ENCODE measurements at places on chromosomes 5 and 9.

DNA sequence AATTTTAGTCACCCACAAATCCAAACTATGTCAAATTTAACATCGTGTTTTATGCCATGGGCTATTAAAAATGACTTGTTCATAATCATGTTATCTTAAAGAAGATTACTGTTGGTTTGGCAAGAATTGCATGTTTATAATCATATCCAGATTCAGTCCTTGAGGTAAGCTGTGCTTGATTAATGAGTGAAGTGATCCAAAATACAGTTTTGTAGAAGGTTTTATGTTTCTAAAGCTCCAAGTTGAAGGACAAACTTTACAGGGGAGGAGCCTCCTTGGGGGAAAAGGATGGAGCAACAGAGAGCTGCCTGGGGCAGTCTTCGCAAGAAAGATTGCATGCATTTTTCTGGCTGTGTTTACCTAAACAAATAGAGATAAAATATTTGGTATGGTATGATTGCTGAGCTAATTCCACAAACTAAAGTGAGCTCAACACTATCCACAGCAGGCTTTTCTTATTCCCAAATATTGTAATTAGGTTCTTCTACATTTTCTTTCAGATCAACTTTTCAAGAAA is 189.5 kb upstream of the TYRP1 start:
- no peak for DNase-seq

- DNase-seq, result no peak
Measured at GRCh38 chr5:80756292-80756691, 101.5 kb upstream of the DHFR start.

- DNase-seq, result no peak
Measured at GRCh38 chr9:89866701-89867100, 261.9 kb downstream of the GADD45G start.

DNA sequence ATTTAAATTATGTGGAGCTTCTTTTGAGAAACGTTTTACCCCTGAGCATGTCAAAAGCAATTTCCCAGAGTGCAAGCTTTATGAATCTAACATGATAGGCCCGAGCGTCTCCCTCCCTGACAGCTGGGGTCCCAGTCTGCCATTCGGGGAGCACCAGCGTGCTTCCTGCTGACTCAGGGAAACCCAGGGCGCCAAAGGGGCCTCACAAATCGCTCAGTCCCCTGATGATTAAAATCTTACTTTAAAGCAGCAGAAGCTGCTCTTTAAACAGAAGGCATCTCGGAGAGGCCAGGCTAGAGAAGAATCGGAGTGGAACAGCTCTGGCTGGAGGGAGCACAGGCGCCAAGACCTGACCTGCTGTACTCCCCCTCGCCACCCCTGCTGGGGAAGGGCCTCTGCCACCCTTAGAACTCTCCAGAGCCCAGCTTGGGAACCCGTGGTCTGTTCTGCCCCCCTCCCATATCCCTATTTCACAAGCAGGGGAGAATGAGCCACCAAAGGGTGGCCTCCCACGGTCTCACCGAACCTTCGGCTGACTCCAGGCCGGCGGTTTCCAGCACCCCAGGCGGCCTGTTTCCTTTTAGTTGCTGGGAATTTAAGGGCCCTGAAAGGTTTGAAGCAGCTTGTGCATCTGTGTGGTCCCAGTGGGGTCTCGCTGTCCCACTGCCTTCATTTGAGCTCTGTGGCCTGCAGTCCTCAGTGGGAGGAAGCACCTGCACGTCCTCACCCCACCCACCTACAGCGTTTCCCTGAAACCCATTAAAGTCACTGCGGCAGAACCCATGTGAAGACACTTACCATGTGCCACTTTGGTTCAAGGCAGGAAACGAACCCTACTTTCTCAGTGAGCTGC is 147.6 kb downstream of the COL23A1 start:
- DNase-seq, result no peak

DNA sequence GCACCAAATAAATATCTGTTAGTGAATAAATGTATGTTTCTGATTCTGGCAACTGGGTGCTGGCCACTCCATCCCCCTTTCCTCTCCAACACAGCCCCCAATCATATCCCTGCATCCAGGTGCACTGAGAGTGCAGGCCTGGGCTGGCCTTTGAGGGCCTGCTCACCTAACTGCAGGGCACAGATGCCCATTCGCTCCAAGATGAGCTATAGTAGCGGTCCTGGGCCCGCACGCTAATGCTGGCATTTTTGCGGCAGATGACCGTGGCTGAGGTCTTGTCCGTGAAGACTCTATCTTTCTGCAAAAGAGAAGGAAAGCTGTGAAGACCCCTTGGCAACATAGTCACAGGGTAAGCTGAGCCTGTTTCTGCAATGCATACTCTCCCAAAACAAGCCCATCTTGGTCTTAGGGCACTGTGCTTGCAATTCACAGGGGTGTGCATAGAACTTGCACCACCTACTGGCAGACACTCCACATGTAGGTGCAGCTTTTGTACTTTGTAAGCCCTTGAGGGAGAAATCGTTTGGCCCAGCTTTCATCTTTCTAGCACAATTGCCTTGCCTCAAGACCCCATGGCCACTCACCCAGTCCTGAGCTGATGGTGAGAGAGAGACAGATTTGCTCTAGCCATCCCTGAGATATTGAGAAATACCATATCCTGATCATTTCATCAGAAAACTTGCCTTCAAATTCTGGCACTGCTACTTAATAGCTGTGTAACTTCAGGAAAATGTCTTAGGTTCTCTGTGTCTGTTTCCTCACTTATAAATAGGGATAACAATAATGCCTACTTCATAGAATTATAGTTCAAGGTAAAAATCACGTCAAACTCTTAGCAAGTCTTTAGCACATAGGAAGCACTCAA is 13.5 kb downstream of the IL12B start:
- peak; percentile 9 for DNase-seq

- peak; percentile 86 for DNase-seq
Measured at GRCh38 chr5:65562731-65563701, at the start of the genes CENPK and PPWD1. CENPK (minus strand) TSS chr5:65563168; CDS start chr5:65554907, 8,261 bp downstream. PPWD1 (plus strand) TSS chr5:65563296; CDS start chr5:65563311, 15 bp downstream.

DNA sequence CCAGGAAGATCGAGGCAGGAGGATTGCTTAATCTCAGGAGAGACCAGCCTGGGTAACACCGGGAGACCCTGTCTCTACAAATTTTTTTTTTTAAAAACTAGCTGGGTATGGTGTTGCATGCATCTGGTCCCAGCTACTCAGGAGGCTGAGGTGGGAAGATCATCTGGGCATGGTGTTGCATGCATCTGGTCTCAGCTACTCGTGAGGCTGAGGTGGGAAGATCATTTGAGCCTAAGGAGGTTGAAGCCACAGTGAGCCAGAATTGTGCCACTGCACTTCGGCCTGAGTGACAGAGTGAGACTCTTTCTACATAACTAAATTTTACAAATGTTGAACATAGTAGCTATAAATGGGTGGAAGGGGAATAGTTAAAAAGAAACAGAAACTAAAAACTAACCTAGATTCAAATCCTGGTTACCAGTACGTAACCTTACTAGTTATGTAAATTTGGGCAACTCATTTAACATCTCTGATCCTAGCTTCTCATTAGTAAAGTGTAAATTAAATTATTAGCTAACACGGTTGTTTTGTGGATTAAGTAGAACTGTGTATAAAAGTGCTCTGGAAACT is 41.7 kb downstream of the TMEM161B start:
- DNase-seq, result no peak
